Stimulated activated CD4-positive, alpha-beta T cell treated with anti-CD3 and anti-CD28 coated beads, Interleukin-15, amount 100 ng/mL, for 24 hours (primary cell): ENCODE measurements at places on chromosomes 4 and X.

GRCh38 chrX:53471346-53471745, 37.2 kb upstream of the HSD17B10 start:
- no peak for DNase-seq

DNA sequence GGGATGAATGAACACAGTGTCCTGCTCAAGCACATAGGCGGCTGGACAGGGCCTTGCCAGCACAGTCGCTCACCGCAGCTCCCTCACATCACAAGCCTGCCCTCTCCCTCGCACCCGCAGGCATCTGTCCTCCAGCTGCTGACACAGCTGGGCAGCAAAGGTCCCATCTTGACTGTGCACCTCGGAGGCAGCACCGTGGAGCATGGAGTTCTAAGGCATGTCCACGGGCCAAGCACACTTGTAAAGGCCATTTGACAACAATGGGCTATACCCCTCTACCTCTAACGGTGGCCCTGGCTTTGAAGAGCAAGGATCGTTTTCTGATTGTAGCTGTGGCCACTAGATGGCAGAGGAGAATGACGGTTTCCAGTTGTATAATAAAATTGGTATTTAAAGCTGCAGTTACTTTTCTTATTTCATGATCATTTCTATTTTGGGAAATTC, 53.8 kb downstream of the APLN start:
- peak; percentile 6 for DNase-seq

DNA sequence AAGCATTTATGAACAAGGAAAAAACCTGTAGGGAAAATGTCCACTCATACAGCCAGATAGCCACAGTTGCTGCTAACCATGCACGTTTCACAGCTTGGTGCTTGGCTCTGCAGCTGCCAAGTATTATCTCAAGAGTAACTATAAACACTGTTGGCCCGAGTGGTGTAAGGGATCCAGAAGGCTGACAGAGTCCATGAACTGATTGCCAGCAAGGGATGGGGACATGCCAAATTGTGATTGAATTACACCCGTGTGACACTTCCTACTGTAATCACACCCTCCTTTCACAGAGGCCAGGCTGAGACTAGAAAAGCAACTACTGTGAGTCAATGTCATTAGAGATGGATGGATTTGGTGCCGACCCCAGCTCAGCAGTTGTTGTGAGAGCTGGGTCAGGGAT, 223.9 kb upstream of the ANKRD50 start:
- DNase-seq: no peak

DNA sequence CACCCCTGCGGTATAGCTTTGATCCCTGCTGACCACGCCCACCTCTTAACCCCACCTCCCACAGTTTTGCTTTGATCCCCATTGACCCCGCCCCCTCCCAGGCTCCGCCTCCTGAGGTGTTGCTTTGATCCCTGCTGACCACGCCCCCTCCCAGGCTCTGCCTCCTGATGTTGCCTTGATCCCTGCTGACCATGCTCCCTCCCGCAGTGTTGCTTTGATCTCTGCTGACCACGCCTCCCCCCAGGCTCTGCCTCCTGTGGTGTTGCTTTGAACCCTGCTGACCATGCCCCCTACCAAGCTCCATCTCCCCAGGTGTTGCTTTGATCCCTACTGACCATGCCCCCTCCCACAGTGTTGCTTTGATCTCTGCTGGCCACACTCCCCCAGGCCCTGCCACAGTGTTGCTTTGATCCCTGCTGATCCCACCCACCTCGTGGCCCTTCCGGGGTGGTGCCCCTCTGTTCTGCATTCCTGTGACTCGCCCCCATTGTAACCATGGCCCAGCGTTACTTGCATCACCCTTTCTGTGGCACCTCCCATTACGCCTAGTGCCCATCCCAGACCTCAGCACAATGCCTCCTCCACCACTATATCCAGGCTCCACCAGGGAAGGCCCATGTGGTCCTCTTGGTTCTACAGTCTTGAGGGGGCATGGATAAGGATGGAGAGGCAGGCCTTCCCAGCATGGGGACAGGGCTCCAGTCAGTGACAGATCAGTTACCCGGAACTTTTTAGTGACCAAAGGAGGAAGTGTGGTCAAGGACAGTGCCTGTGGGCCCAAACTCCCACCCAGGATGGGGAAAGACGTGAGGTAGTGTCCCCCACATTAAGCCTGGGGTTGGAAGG, 70.8 kb downstream of the ADRA2C start:
- peak; percentile 33 for DNase-seq

DNA sequence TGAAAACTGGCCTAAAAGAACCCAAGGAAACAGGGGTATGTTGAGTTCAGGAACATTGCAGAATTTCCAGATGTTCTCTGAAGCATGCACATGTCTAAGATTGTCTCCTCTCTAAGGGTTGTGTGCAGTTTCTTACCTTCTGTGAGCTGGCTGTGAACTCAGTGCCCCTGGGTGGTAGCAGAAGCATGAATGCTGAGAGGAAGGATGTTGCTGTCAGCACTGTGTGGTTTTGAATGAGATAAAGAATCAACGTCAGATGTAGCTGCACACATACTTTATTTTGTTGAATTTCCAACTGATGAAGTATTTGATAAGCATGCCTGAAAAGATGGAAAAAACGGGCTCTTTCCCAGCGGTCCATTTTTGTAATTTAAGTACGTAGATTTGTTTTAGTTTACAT, 23.8 kb upstream of the CD38 start:
- peak; percentile 52 for DNase-seq

DNA sequence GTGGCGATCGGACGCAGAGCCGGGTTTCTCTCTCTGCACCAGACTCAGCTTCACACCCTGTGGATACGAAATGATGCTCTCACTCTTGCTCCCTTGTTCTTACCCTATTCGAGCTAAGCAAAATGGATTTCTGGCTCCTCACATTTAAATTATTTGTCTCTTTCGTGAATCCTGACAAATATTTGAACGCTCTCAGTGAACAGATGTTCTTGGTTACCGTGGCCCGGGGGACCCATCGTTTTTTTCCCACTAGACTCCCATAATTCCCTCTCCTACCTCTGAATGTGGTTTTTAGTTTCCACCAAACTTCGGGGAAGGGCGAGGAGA, 630 bp downstream of the SMARCA5 start:
- DNase-seq: no peak

DNA sequence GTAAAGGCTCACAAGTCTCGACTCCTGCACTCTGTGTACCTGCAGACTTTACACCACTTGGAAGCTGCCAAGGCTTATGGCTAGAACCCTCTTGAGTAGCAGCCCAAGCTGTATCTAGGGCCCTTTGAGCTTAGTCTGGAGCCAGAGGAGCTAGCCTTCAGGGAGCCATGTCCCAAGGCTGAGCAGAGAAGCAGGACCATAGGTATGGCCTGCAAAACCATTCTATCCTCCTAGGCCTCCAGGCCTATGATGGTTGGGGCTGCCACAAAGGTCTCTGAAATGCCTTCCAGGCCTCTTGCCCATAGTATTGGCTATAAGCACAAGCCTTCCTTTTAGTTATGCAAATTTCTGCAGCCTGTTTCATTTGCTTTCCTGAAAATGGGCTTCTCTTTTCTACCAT, 380.7 kb upstream of the CPXCR1 start:
- no peak for DNase-seq

GRCh38 chr4:60865273-60865672, 334.9 kb upstream of the ADGRL3 start:
- no peak for DNase-seq

GRCh38 chrX:40057405-40057804, 40.4 kb downstream of the BCOR start:
- DNase-seq: no peak

GRCh38 chrX:25523574-25524540, 508.1 kb upstream of the ARX start:
- DNase-seq: peak; percentile 1

- no peak for DNase-seq
Measured at GRCh38 chr4:101201421-101201820, 145.9 kb downstream of the PPP3CA start.

GRCh38 chrX:38225093-38225492, 4.4 kb upstream of the SRPX start:
- DNase-seq: no peak

DNA sequence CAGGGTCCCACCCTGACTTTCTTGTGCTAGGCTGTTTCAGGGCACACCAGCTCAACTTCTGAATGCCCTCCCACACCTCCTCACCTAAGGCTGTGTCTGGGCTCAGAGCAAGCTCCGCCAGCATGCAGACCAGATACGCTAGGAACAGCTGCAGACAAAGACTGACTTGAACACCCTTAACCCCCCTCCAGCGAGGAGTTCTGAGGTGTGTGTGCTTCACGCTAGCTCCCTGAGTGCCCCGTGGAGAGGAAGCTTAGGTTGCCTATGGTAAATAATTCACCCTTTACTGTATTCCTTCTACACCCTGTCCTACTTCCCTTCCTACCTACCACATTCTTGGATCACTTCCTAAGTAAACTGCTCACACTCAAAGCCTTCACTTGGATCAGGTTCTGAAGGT, 115.0 kb downstream of the VCX3B start:
- DNase-seq: no peak

DNA sequence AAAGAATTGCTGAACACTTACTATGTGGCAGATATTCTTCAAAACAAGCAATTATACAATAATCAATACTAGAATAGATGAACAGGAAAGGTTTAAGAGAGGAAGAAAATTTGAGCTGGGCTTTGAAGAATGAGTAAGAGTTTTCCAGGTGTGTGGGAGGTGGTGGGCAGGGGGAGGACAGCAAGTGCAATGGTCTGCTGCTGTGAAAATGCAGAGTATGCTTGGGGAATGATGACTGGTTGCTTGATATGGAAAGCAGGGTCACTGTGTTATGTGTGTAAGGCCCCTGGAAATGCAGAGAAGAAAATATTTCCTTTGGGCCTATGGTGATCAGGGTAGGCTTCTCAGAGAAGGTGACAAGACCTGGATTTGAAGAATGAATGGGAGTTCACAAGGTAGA, 300.3 kb downstream of the CAMK2D start:
- no peak for DNase-seq

DNA sequence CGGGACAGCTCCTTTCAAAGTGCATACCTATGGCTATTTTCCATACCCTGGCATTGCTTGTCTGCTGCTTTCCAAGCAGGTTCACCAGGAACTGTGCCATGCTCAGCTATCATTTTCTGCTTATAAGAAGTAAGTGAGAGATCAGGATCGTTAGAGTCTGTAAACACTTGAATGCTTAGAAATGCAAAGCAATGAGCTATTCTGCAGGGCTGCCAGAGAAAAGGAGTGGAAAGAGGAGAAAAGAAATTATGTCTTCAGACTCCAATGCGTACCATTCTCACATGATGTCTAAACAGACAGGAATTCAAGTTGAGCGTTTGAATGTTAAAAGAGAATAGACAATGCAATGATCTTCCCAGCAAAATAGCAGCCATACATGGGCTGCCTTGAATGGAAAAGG, 245.5 kb upstream of the SLC7A11 start:
- no peak for DNase-seq

DNA sequence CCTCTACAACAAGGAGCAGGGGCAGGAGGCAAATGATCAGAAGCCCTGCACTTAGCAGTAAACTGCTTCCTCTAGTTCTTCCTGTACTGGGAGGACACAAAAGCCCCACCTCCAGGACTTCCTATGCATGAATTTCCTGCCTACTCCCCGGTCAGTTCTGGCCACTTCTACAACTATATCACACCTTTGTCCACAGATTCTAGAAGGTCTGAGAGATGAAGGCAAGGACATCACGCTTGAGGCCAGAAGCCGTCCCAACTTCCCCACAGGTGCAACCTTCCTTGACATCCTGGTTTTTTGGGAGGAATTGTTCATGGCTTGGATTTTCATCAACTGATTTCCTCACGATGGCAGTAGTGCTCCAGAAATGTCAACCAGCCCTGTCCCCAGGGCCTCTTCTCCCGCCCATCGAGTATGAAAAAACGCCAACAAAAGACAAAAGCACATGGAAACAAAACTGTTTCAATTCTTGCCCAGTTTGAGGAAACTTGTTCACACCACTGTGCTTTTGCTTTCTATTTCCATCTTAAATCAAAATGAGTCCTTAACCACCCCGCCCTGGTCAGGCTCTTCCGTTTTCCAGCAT, 206.5 kb upstream of the STK26 start:
- peak; percentile 66 for DNase-seq

DNA sequence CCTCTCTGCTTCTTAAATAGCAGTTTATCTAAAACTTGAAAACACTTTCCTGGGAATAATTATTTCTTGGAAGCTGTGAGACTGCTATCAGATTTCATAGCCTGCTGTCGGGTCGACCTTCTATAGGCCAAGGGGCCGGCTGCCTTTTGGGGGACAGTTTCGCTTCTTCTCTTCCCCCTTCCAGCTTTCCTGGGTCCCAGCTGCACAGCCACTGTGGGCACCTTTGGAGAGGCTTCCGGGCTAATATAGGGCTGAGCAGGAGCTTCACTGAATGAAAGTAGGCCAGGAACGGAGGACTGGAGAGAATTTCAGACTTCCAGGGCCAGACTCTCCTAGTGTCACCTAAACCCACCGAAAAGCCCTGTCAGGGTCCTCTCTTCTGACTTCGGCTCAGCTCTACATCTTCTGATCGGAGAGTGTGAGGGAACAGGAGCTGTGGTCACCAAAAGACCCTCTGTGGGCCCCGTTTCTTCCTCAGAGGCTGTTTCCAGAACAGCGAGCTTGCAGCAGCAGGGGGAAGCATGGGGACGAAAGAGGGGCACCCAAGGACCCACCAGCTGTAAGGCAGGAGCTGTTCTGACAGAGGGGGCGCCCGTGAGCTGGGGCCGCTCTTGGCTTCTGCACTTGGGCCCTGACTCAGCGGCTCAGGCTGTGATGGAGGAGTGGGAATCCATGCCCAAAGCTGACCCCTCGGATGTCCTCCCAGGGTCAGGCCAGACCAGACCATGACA, 620.6 kb downstream of the BCOR start:
- peak; percentile 12 for DNase-seq

DNA sequence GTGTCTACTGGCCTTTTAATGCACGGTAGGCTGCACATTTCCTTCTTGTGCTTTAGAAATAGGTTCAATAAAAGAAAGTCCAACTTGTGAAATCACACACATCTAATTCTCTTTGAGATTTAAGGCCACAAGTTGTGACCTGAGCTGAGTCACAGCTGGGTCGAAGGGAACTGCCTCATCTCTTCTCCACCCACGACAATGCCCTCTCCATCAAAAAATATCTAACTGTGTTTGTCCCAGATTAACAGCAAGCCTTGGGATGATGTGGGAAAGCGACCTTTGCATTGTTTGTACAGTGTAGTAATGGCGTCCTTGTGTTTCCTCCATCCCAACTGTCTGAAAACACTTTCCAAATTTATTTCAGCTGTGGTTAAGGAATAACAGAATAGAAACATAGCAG, 168.9 kb downstream of the AMELX start:
- no peak for DNase-seq

GRCh38 chr4:153142700-153143438, 61.4 kb upstream of the TRIM2 start:
- peak; percentile 70 for DNase-seq

- DNase-seq: no peak
Measured at GRCh38 chrX:18203631-18204030, 17.1 kb downstream of the BEND2 start.

GRCh38 chrX:56130031-56130430, 102.1 kb upstream of the KLF8 start:
- DNase-seq: no peak

- no peak for DNase-seq
Measured at GRCh38 chr4:14920237-14920636, 82.0 kb upstream of the CPEB2 start.

DNA sequence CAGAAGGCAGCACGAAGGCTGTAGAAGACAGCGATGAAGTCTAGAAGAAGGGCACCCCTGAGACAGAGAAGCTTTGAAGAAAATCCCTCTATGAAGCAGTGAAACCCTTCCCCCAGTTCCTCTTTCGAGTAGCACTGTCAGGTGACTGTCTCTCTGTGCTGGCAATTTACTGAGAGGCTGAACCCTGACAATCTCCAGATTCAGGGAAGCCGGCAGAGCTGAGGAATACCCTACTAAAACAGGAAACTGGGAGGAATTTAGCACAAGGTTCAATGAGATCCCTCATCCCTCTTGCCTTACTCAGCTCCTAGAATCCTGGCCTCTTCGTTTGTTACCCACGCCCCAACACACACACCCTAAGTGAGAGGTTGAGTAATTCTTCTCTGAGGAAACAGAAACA, 239.7 kb upstream of the NOCT start:
- no peak for DNase-seq
